ENCODE measurements at places on chromosomes 1 and 21. TPM values are rescaled to one million over a fixed set of nuclear protein-coding genes. Genes with fewer than 3 reads are reported as not detected.

The MOB3C gene
- total RNA-seq = 14.9 TPM

The AGMAT gene
- 0.11 TPM for total RNA-seq

The UMODL1 gene
- not detected for total RNA-seq

The IRF6 gene
- 34.0 TPM for total RNA-seq

The UBE2U gene
- not detected for total RNA-seq

The GBP6 gene
- total RNA-seq = not detected

The MIXL1 gene
- 0.27 TPM for total RNA-seq

The CHRNB2 gene
- total RNA-seq = 0.05 TPM

The C1orf226 gene
- total RNA-seq = 2.0 TPM

The CYP4A11 gene
- not detected for total RNA-seq

The DNAJC28 gene
- total RNA-seq = 4.6 TPM

The TBX15 gene
- total RNA-seq = 1.1 TPM

The RIMS3 gene
- 0.67 TPM for total RNA-seq

The AGBL4 gene
- total RNA-seq = 0.32 TPM

The FAM151A gene
- 0.22 TPM for total RNA-seq

The TAL1 gene
- total RNA-seq = 1.9 TPM

The RXFP4 gene
- not detected for total RNA-seq

The ERG gene
- 15.5 TPM for total RNA-seq

The GJC2 gene
- total RNA-seq = 1.6 TPM

The KRTAP19-4 gene
- not detected for total RNA-seq

The MCOLN2 gene
- 0.13 TPM for total RNA-seq

The EPHB2 gene
- total RNA-seq = 0.81 TPM

The MX2 gene
- 5.0 TPM for total RNA-seq

The CELSR2 gene
- 7.1 TPM for total RNA-seq

The SLC1A7 gene
- total RNA-seq = 0.43 TPM

The KCNH1 gene
- not detected for total RNA-seq

The SERINC2 gene
- total RNA-seq = 2.8 TPM

The PPIAL4G gene
- not detected for total RNA-seq

The FNDC10 gene
- total RNA-seq = 1.7 TPM

The WNT4 gene
- 0.38 TPM for total RNA-seq

The ZNF644 gene
- total RNA-seq = 42.6 TPM

The LCE1A gene
- not detected for total RNA-seq

The TUT4 gene
- total RNA-seq = 37.1 TPM

The SAMD11 gene
- total RNA-seq = 10.2 TPM

The VPS45 gene
- total RNA-seq = 71.6 TPM

The SMPDL3B gene
- not detected for total RNA-seq

The PLCH2 gene
- total RNA-seq = 0.11 TPM

The RHOU gene
- 3.8 TPM for total RNA-seq

The LRRN2 gene
- 1.6 TPM for total RNA-seq

The B3GALT5 gene
- total RNA-seq = 0.65 TPM

The SLC6A9 gene
- total RNA-seq = 1.8 TPM

The LCE3D gene
- total RNA-seq = not detected

The TTC22 gene
- 0.08 TPM for total RNA-seq

The KCNE2 gene
- total RNA-seq = 0.22 TPM

The OR6N1 gene
- not detected for total RNA-seq

The RPL5 gene
- total RNA-seq = 455 TPM

The NECTIN4 gene
- total RNA-seq = not detected

The AKR7A3 gene
- total RNA-seq = 0.32 TPM

The BLACAT1 gene
- not detected for total RNA-seq

The FAM167B gene
- total RNA-seq = 5.4 TPM

The MARK1 gene
- 22.0 TPM for total RNA-seq

The FHL3 gene
- 9.8 TPM for total RNA-seq

The GBP4 gene
- total RNA-seq = 6.4 TPM

The OPRD1 gene
- total RNA-seq = not detected

The FCRL5 gene
- total RNA-seq = 0.30 TPM

The PRAMEF9 gene
- total RNA-seq = not detected
